ENCODE measurements at places on chromosomes 7 and 10.

DNA sequence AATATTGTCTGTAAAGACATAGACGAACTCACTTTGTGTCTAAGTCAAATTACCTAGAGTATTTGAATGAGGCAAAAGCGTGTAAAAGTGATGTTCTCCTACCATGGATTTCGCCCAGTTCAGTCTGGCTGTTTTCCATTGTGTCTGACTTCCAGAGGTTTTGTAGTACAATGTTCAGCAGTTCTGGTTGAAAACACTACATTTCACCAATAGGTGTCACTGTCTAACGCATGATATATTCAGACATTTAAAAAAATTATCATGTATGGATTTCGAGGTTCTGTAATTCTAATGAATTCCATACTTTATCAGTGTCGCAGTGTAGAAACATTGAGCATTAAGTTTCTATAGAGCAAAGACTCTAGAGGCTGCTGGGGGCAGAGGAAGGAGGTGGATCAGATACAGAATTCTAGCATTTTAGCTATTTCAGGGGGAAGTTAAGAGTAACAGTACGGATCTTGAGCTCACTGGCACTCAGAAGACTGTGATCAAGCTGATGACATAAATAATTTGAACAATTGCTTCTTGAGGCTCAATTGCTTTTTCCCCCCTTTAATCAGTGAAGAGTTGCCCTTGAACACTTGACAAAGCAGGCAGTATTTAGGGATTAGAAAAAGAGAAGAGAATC lies 196.9 kb upstream of the RHOBTB1 start:
- DNase-seq, result peak; percentile 77

- DNase-seq, result no peak
Measured at GRCh38 chr7:94274828-94275227, 119.9 kb upstream of the COL1A2 start.

DNA sequence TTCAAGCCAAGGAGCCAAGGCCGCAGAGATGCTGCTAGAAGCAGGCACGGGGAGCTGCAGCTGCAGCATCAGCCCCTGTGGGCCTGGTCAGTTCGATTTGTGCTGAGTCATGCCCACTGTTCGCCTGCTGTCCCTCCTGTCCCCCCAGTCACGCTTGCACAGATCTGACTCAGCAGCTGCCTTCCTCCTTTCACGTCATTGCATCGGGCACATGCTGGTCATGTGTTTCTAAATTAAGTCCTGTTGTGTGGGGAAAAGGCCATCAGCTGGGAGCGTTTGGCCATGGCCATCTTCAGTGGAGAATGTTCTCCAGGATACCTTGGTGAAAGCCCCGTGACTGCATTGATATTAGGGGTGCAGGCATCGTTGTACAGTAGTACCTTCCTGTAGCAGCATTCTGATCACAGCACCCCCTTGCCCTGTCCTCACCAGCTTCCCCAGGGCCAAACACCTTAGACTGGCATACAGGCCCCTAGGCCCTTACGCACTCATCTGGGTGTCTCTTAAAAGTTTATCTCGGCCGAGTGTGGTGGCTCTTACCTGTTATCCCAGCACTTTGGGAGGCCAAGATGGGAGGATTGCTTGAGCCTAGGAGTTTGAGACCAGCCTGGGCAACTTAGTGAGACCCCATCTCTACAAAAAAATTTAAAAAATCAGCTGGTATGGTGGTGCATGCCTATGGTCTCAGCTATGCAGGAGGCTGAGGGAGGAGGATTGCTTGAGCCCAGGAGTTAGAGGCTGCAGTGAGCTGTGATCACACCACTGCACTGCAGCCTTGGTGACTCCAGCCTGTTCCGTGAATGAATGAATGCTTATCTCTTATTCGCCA lies 23.2 kb downstream of the POR start:
- peak; percentile 54 for DNase-seq

- peak; percentile 17 for DNase-seq
Measured at GRCh38 chr7:109213081-109213480, 643.4 kb downstream of the DNAJB9 start.

GRCh38 chr7:46279290-46279689 lies 358.2 kb upstream of the IGFBP3 start:
- DNase-seq, result no peak

DNA sequence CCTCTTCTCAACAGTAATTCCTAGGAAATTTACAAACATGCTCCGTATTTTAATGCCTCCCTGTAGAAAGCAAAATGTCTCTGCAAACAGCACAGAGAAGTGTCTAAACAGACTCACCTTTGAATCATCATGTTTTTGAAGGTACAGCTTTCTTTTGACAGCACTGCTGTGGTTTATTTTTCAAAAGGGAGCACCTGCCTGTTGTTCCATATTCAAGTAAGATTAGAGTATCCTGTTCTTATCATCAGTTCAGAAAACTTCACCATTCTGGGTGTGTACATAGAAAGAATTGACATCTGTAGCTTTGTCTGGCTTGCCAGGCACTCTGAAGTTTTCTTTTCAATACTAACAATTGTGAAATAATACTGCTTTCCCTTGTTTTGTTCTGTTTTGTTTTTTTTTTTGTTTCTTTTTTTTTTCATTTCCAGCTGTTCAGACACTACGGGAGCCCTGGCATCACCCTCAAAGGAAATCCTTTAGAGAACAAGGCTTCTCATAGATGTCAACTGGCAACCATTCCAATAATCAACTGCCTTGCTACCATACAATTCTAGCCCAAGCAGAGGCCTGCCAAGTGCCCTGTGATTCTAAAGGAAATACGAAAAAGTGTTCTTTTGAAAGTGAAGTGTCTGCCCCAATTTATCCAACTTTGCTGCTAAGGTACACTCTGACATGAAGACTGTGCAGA lies 275.9 kb downstream of the PRPF18 start:
- DNase-seq, result no peak

GRCh38 chr7:88628363-88629085 lies 131.0 kb upstream of the ZNF804B start:
- no peak for DNase-seq

DNA sequence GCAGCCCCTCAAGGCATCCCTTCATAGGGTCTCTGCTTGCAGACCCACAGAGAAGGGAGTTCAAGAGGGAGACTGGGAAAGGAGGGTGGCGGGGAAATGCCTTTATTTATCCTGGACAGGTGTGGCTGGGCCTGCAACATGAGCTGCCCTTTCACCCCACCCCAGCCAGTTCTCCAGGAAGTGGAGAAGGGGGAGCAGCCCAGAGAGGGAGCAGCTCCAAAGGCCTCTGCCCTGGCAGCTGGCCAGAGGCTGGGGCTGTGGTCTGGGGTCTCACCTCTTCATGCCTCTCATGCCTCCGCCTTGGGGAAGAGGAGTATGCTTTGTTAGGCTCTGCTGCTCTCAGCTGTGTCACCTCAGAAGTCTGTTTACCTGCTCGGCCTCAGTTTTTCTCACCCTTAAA lies 3.1 kb downstream of the LDB3 start:
- DNase-seq, result no peak

- peak; percentile 40 for DNase-seq
Measured at GRCh38 chr10:119029613-119030420, at the start of gene NANOS1. NANOS1 (plus strand) TSS chr10:119029714; CDS start chr10:119029802, 88 bp downstream.

Measured in femur (tissue), 1 donor.